Vagina (tissue), 2 donors: ENCODE measurements at places on chromosomes 3 and 15.

GRCh38 chr15:75760704-75761435 is 48.2 kb upstream of the CSPG4 start:
- no peak overlapping the region for H3K27ac ChIP-seq
- DNase-seq: no peak
- no peaks in the 10 kb centered on the region for H3K27me3 ChIP-seq
- no peaks in the 10 kb centered on the region for H3K36me3 ChIP-seq

DNA sequence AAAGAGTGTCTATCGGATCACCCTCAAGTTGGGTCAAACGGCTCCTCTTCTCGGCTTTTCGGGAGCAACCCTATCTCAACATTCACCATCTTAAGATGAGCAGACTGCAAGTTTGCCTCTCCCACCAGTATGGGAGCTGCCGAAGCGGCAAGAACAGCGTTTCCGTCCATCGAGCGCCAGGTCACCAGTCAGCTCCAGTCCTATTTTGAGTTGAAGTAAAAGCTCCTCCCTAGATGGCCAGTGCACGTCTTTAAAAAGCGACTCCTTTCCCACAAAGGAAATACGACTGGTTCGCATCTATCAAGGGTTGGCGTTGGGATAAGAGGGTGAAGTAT is 369 bp upstream of the U2SURP start:
- no peaks in the 10 kb centered on the region for H3K27me3 ChIP-seq
- peak overlapping the region; percentile 88 for H3K4me3 ChIP-seq
- H3K27ac ChIP-seq: peak overlapping the region; percentile 89
- peaks cover 44% of the 10 kb centered on the region for H3K4me1 ChIP-seq
- H3K36me3 ChIP-seq: no peaks in the 10 kb centered on the region

GRCh38 chr3:188979669-188980310 is 192.0 kb upstream of the TPRG1 start:
- DNase-seq: no peak
- H3K4me1 ChIP-seq: peaks cover 51% of the 10 kb centered on the region
- peak overlapping the region; percentile 15 for H3K4me3 ChIP-seq
- no peaks in the 10 kb centered on the region for H3K27me3 ChIP-seq
- H3K36me3 ChIP-seq: no peaks in the 10 kb centered on the region
- H3K27ac ChIP-seq: peak overlapping the region; percentile 71

GRCh38 chr3:181564222-181564621 is 147.5 kb upstream of the SOX2 start:
- H3K4me1 ChIP-seq: no peaks in the 10 kb centered on the region
- H3K36me3 ChIP-seq: no peaks in the 10 kb centered on the region
- H3K27me3 ChIP-seq: no peaks in the 10 kb centered on the region
- H3K27ac ChIP-seq: no peak overlapping the region
- no peak for DNase-seq

DNA sequence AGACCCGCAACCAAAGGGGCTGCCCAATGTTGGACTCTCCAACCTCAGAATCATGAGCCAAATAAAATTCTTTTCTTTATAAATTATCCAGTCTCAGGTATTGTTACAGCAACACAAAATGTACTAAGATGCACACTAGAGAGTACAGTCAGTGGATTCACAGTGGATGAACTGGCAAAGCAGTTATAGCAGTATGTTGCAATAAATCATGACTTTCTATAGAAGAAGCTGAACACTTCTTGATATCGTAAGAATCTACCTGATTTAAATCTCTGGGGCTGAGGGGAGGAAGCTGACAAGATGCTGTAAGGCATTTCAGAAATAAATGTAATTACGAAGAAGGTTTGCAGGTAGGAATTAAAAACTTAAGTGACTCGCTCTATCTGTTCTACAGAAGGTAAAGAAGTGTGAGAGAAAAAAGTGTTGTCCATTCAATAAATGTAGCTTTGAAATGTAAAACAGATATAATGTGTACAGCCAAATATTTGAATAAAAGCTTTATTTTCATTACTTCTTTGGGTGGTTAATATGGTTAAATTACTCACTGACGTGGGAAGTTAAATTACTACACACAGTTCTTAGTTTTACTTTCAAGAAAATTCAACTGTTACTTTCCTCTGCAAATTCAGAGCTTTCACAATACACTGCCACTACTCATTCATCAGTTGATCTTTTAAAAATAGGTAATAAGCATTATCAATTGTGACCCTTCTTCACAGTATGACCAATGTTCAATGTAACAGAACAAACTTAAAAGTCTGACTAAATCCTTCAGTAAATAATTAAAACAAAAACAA is 439.1 kb downstream of the SHQ1 start:
- H3K4me3 ChIP-seq: no peak overlapping the region
- peaks cover 94% of the 10 kb centered on the region for H3K4me1 ChIP-seq
- no peak overlapping the region for H3K27ac ChIP-seq
- no peak for DNase-seq

DNA sequence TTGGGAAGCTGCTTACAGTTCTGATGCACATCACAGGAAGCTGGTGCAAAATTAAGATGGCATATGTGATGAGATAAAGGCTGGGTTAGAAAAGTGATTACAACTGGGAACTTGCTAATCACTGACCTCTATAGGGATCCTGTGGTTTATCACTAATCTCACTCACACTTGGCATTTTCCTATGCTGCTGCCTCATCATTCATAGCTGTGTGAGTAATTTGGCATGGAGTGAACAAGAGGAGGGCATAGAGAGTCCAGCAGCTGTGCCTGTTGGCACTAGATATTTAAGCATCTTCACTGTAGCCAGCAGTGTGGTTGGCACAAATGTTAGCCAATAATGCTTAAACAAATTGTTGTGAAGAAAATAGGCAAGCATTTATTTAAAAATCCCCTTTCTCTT is 217.7 kb upstream of the CGNL1 start:
- H3K27me3 ChIP-seq: no peaks in the 10 kb centered on the region

DNA sequence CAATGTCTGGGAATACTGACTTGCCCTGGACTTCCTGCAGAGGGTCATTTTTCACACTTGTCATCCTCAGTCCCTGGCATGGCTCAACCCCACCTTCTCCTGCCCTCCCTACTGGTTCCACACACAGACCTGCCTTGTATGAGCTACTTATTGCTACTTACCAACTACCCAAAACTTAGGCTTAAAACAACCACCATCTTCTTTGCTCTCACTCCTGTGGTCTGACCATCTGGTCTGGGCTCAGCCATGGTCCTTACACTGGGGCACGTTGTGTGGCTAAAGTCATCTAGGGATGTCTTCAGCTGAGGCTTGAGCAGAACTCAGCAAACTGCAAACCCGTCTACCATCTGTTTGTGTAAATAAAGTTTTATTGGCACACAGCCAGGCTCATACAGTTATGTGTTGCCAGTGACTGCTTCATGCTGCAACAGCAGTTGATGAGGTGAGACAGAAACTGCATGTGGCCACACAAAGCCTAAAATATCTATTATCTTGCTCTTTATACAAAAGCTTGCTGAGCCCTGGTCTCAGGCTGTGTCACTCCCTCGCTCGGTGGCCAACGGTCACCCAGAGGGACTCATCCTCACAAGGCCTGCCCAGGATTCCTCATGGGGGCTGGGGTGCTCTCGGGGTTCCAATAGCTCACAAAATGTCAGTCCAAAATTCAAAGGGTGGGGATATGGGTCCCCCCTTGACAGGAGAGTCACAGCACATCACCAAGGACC is 43.5 kb downstream of the KLF15 start:
- no peaks in the 10 kb centered on the region for H3K27me3 ChIP-seq
- DNase-seq: no peak
- no peaks in the 10 kb centered on the region for H3K4me1 ChIP-seq
- H3K36me3 ChIP-seq: no peaks in the 10 kb centered on the region

DNA sequence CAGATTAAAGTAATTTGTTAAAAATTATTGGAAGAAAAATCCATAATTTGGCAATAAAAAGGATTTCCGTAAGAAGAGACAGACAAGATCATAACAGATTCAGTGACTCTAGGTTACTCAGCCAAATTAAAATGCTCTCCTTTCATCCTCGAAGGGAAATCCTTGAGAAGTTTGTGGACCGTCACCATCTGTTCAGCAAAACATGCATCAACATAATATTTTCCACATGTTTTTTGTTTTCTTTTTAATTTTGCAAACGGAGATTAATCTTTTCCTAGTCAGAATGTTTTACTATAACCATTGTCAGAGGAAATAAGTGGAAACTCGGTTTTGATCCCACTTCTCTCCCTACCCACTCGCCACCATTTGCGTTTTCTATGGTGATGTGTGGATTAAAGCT is 128.3 kb downstream of the TMCO5A start:
- no peaks in the 10 kb centered on the region for H3K36me3 ChIP-seq
- no peak overlapping the region for H3K4me3 ChIP-seq
- H3K4me1 ChIP-seq: peaks cover 2% of the 10 kb centered on the region
- no peaks in the 10 kb centered on the region for H3K27me3 ChIP-seq
